Right renal cortex interstitium (tissue), 3 donors: ENCODE measurements at places on chromosomes 5 and 9. TPM values are rescaled to one million over a fixed set of nuclear protein-coding genes. Genes with fewer than 3 reads are reported as not detected.

The C9 gene
- polyA plus RNA-seq, result 0.50 TPM

The CARD9 gene
- polyA plus RNA-seq, result 1.5 TPM

DNA sequence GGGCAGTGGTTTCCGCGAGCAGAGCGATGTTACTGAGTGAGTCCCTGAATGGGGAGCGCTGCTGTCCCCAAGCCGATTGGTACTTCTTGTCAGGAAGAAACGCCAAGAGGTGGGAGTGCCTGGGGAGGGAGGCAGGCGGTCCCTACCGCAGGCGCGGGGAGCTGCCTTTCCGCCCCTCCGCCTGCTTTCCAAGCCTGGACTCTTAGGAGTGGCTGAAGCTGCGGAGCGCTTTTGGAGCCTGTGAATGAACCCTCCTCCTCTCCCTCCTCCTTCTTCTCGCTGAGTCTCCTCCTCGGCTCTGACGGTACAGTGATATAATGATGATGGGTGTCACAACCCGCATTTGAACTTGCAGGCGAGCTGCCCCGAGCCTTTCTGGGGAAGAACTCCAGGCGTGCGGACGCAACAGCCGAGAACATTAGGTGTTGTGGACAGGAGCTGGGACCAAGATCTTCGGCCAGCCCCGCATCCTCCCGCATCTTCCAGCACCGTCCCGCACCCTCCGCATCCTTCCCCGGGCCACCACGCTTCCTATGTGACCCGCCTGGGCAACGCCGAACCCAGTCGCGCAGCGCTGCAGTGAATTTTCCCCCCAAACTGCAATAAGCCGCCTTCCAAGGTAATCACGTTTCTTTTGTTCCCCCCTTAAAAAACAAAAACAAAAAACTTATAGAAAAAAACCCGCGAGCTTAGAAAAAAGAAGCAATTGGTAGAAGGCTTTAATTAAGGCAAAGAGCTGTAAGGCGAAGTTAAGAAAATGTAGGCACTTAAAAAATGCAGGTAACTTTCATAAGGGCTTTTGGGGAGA lies at the start of gene VCAN:
VCAN (plus strand) TSS at position 340 of the 808 bp plus-strand sequence. CDS start 11,775 bp downstream, outside the sequence.
- peak; percentile 67 for DNase-seq

DNA sequence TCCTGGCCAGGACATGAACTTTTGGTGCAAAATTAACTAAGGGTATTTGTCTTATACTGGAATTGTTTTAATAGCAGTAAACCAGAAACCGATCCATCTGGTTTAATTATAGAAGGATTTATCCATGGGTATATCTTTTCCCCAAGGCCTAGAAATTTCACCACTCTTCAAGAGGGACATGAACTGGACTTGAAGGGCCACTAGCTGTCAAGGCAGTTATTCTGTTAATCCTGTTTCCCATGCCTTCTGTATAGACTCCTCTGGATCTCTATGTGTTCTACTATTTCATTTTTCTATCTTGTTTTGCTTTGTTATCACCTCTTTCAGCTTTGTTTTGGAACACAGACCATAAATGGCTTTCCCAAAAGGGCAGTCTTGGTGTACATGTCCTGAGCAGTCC lies 467.6 kb downstream of the KIF4B start:
- no peak for DNase-seq

GRCh38 chr5:167872791-167873190 lies 418.7 kb upstream of the WWC1 start:
- DNase-seq, result no peak

GRCh38 chr5:88882276-88883038 lies 527 bp downstream of the MEF2C start:
- no peak for DNase-seq

DNA sequence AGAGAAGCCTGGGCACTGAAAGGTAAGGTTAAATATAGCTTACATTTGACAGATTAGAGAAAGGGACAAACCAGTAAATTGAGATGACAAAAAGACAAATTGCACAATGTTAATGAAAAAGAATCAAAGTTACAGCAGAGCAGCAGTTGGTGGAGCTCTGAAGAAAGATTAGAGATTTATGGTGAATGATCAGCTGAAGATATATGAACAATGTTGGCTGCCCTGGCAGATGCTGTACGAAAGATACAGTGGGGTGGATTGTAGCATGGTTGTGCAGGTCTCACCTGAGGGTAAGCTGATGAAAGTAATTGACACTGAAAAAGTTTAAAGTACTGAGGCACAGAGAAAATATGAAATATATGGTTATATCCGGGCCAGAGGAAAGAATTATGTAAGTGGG lies 492.1 kb downstream of the ARHGEF28 start:
- no peak for DNase-seq

DNA sequence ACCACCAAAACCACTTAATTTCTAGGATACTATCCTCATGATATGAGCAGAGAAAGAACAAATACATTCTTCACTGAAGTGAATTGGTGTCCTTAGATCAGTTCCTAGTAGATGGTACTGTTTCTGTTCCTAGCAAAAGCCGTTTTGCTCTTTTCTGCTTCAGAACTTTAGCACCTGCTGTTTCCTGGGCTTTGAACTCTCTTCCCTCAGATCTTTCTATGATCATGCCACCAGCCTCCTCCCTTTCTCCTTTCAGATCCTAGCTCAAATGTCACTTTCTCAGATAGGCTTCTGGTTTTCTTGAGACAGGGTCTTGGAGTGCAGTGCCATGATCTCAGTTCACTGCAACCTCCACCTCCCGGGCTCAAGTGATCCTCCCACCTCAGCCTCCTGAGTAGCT lies 118.0 kb downstream of the EGFLAM start:
- DNase-seq, result no peak
